ENCODE measurements at places on chromosomes 1 and 21. TPM values are rescaled to one million over a fixed set of nuclear protein-coding genes. Genes with fewer than 3 reads are reported as not detected.

METTL13 gene
- 19.2 TPM for polyA plus RNA-seq

PEAR1 gene
- polyA plus RNA-seq: 0.47 TPM

CDC20 gene
- 207 TPM for polyA plus RNA-seq

SHE gene
- 0.23 TPM for polyA plus RNA-seq

TRIM67 gene
- polyA plus RNA-seq: not detected

AMIGO1 gene
- polyA plus RNA-seq: 0.61 TPM

DEGS1 gene
- polyA plus RNA-seq: 45.7 TPM

ZNF697 gene
- 5.2 TPM for polyA plus RNA-seq

CCDC185 gene
- polyA plus RNA-seq: not detected

NUDT4B gene
- polyA plus RNA-seq: not detected

TMCC2 gene
- 2.6 TPM for polyA plus RNA-seq

ANKRD45 gene
- 2.3 TPM for polyA plus RNA-seq

IL22RA1 gene
- polyA plus RNA-seq: not detected

PHC2 gene
- 1.7 TPM for polyA plus RNA-seq

GBP1 gene
- polyA plus RNA-seq: not detected

IFI44 gene
- not detected for polyA plus RNA-seq

LAMB3 gene
- 0.05 TPM for polyA plus RNA-seq

NTRK1 gene
- 0.23 TPM for polyA plus RNA-seq

FHAD1 gene
- 2.5 TPM for polyA plus RNA-seq

RASAL2 gene
- polyA plus RNA-seq: 16.0 TPM

BCAN gene
- 2.3 TPM for polyA plus RNA-seq

RAP1GAP gene
- 5.0 TPM for polyA plus RNA-seq

TEDDM1 gene
- polyA plus RNA-seq: not detected

ZBTB18 gene
- 6.7 TPM for polyA plus RNA-seq

PYHIN1 gene
- not detected for polyA plus RNA-seq

ELK4 gene
- polyA plus RNA-seq: 5.1 TPM

AHDC1 gene
- 6.8 TPM for polyA plus RNA-seq

LDLRAD2 gene
- 5.8 TPM for polyA plus RNA-seq

NEGR1 gene
- polyA plus RNA-seq: 0.57 TPM

SELENOF gene
- 142 TPM for polyA plus RNA-seq

Measured in GM23338 (cell line).